ENCODE measurements at places on chromosomes 11 and 22.
A peak's percentile ranks its signal among the peaks of the same experiment; 100 is the strongest.

- no peak for DNase-seq
Measured at GRCh38 chr11:109303342-109303741, 118.6 kb upstream of the C11orf87 start.

DNA sequence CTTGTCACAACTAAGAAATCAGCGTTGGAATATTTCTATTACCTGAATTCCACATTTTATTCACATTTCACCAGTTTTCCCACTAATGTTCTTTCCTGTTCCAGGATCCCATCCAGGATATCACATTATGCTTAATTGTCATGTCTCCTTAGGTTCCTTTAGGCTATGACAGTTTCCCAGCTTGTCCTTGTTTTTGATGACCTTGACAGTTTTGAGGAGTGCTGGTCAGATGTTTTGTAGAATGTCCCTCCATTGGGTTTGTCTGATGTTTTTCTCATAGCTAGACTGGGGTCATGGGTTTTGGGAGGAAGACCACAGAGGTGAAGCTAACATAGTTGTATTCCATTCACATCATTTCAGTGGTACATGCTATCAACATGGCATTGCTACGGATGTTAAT, 80.8 kb upstream of the HEPHL1 start:
- no peak for DNase-seq

GRCh38 chr22:20430720-20431510, 6.7 kb downstream of the SCARF2 start:
- DNase-seq: no peak

GRCh38 chr22:38273135-38273826, 471 bp upstream of the TMEM184B start:
- peak; percentile 93 for DNase-seq

GRCh38 chr11:59754494-59754858, 700 bp upstream of the STX3 start:
- DNase-seq: no peak

DNA sequence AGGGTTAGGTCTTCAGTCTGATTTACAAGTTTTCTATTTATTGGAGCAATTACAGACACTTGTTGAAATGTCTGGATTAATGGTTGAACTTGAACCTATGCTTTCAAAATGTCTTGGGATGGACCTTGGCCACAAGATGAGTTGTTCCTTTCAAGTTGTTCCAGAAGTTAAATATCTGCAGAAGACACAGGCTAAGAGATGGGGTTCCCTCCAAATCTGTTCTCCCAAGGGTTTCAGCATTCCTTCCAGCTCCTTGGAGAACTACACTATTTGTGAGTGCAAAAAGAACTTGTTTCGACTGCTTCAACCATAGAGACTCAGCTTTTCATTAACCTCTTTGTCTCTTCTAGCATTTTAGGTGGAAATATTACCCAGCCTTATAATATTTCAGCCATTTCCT, 189.0 kb upstream of the BLID start:
- peak; percentile 36 for DNase-seq

GRCh38 chr11:76653012-76653673, 17.4 kb downstream of the LRRC32 start:
- DNase-seq: no peak

GRCh38 chr11:4441515-4441914, 7.6 kb upstream of the OR52K2 start:
- no peak for DNase-seq

All from pons (tissue), 1 donor.